ENCODE measurements at places on chromosomes 7 and 10.

- DNase-seq, result no peak
These were observed 47.2 kb downstream of the KIF11 start for GRCh38 chr10:92640107-92640506.

- no peak for DNase-seq
These were observed 16.1 kb upstream of the TSPAN12 start for GRCh38 chr7:120874016-120874415.

DNA sequence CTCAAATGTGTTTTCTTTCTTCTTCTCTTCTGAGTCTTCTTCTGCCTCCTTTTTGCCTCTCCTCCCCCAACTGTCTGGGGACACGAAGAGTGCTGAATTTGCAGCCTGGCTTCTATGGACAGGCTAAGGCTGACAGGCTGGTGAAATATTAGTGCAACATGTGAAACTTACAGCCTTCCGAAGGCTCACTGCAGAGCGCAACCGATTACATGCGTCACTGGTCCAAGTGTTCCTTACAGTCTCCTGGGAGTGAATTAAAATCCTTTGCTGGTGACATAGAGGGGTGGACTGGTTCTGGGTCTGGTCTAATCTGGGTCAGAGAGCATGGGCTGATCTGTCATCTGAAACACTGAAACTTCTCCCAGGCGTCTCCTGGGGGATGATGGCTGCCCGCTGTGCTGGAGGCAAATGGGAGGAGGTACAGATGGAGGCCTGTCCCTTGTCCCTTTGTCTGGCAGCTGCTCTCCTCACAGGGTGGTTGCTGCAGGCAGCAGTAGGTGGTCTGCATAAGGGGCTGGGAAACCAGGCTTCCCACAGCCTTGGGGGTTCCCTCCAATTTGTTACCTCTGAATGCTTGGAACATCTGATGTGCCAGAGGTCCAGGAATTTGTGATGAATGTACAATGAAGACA, 143.8 kb upstream of the BMPER start:
- no peak for DNase-seq

- DNase-seq, result no peak
These were observed 67.5 kb upstream of the ARHGAP21 start for GRCh38 chr10:24791084-24791726.

- DNase-seq, result no peak
These were observed 47.1 kb upstream of the SVIL start for GRCh38 chr10:29681676-29682448.

GRCh38 chr10:112819231-112819630, 130.8 kb upstream of the TCF7L2 start:
- DNase-seq, result no peak

- no peak for DNase-seq
These were observed 96.6 kb downstream of the SLC25A13 start for GRCh38 chr7:96225251-96225650.

- no peak for DNase-seq
These were observed 46.1 kb downstream of the TNPO3 start for GRCh38 chr7:129008645-129009414.

DNA sequence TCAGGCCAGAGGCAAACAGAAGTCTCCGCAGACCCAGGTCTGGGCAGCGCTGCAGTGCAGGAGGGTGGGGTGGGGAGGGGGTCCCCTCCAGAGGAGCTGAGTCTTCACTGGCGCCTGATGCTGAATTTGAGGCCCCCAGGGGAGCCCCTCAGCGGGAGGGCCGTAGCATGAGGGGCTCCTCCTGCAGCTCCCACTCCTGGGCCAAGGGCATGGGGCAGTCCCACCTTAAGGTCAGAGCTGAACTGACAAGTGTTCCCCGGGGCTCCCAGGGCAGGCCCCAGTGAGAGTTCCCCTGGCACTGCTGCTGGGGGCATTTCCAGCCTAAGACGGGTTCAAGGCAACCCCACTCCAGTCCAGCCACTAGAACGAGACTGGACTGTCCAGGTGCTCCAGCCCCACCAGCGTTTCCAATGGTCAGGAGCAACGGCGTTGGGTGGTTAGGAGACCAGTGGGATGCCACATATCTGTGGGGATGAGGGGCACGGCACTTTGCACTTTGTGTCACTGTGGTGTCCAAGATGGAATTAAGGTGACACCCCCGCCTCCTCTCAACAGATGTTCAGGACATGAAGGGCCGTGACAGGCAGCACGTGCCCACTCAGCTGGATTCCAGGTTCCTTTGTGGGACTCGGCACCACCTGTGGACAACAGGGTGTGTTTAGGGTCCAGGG, 139.1 kb downstream of the PTPRN2 start:
- DNase-seq, result no peak
